Activated CD4-positive, alpha-beta T cell treated with anti-CD3 and anti-CD28 coated beads, Interleukin-2, amount 50 U/mL, for 1 hour (primary cell): ENCODE measurements at places on chromosomes 11 and 22.

DNA sequence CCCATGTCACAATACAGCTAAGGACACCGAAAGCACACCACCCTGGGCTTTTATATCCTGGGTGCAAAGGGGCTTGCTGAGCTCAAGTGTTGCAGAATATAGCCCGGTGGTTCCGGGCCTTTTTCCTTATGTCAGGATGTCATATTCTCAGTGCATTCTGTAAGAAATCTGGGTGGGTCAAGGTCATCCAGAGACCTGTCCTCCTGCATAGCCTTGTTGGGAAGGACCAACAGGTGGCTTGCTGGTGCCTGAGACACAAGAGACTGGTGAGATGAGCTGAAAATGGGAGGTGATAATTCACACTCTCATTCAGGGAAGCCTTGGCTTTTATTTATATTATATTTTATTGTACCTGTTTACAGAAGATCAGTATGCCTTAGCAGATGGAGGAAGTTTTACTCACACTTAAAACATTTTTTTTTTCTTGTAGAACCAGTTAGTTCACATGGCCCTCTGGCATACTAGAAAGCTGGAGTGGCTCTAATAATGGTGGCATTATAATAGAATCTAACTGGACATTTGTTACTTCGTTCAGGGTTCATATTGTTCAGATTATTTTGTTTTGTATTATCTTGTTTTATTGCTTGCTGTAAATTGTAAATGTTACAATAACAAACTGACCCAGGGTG lies 14.6 kb upstream of the TMEM123 start:
- no peak for DNase-seq

GRCh38 chr11:8577791-8578581 lies 16.0 kb downstream of the STK33 start:
- no peak for DNase-seq

GRCh38 chr11:94849839-94850238 lies 81.7 kb downstream of the AMOTL1 start:
- no peak for DNase-seq

- DNase-seq, result no peak
These were observed 10.6 kb upstream of the XBP1 start for GRCh38 chr22:28810821-28811491.
